ENCODE measurements at places on chromosomes 5 and 9. TPM values are rescaled to one million over a fixed set of nuclear protein-coding genes. Genes with fewer than 3 reads are reported as not detected.

IFNW1 gene
- not detected for total RNA-seq

ISCA1 gene
- total RNA-seq, result 22.1 TPM

CTXN3 gene
- not detected for total RNA-seq

UAP1L1 gene
- total RNA-seq, result 6.7 TPM

- H3K27ac ChIP-seq, result no peak overlapping the region
- no peaks in the 10 kb centered on the region for H3K27me3 ChIP-seq
- peaks cover 16% of the 10 kb centered on the region for H3K4me1 ChIP-seq
- no peak overlapping the region for H3K4me3 ChIP-seq
- no peak for DNase-seq
Observed at GRCh38 chr5:72840041-72840440, 23.6 kb downstream of the TNPO1 start.

DNA sequence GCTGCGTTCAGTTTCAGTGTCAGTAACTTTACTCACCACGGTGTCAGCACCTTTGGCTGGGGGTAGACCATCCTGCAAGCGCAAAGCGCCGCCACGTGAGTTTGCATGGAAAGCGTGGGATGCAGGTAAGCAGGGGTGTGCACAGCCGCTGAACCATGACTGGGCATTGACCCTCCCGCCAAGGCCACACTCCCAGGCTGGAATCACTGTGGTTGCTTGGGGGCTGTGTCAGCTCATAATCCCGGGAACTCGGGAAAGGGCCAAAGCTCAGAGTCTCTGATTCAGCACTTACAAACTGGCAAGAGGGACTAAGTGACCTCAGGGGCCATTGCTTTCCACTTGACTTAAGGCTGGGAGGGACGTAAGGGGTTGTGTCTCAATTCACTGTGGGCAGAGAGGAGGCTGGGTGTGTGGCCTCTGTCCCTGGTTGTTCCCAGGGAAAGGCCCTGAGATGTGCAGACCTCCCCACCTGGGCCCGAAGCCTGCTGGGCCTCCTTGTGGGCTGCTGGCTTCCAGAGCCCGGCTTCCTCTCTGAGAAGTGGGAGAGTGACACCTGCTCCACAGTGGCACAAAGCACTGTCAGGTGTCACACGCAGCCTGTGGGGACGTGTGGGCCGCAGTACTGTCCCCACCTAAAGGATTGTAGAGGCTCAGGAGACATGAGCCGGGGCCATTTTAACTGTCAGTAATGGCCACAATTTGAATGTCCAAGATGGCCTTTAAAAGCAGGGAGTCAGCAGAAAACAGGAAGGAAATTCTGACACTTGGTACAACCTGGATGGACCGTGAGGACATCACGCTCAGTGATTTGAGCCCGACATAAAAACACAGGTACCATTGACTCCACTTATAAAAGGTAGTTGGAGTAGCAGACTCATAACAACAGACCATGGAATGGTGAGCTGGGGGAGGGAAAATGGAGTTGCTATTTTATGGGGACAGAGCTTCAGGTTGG, 16.7 kb downstream of the ABO start:
- H3K4me1 ChIP-seq, result no peaks in the 10 kb centered on the region
- H3K27ac ChIP-seq, result no peak overlapping the region
- no peak overlapping the region for H3K4me3 ChIP-seq
- H3K27me3 ChIP-seq, result peaks cover 7% of the 10 kb centered on the region

DNA sequence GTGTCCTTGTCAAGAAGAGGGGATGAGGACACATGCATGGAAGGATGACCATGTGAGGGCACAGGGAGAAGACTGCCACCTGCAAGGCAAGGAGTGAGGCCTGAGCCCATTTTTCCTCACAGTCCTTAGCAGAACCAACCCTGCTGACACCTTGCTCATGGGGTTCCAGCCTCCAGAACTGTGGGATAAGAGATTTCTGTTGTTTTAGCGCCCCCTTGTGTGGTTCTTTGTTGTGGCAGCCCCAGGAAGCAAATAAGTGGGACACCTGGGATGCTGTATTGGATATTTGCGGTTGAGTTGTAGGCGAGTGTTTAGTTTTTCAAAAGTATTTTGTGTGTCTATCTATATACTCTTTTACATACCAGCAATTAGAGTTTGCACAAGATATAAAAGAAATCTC, 206.4 kb downstream of the NXNL2 start:
- H3K4me1 ChIP-seq, result no peaks in the 10 kb centered on the region
- peak; percentile 35 for DNase-seq
- no peak overlapping the region for H3K4me3 ChIP-seq
- H3K36me3 ChIP-seq, result no peaks in the 10 kb centered on the region

GRCh38 chr5:113053511-113053995, 77.0 kb downstream of the DCP2 start:
- no peak for DNase-seq
- H3K4me1 ChIP-seq, result peaks cover 23% of the 10 kb centered on the region
- no peak overlapping the region for H3K27ac ChIP-seq
- H3K27me3 ChIP-seq, result no peaks in the 10 kb centered on the region

GRCh38 chr5:160643616-160644240, 208.3 kb downstream of the ATP10B start:
- H3K4me3 ChIP-seq, result no peak overlapping the region
- peaks cover 7% of the 10 kb centered on the region for H3K27me3 ChIP-seq
- no peak for DNase-seq
- H3K27ac ChIP-seq, result no peak overlapping the region
- no peaks in the 10 kb centered on the region for H3K36me3 ChIP-seq

- H3K27ac ChIP-seq, result no peak overlapping the region
- no peaks in the 10 kb centered on the region for H3K36me3 ChIP-seq
- no peak overlapping the region for H3K4me3 ChIP-seq
Observed at GRCh38 chr5:75847561-75848021, 130.4 kb upstream of the POC5 start.

- H3K4me1 ChIP-seq, result peaks cover 29% of the 10 kb centered on the region
- no peak for DNase-seq
- H3K27ac ChIP-seq, result no peak overlapping the region
- no peak overlapping the region for H3K4me3 ChIP-seq
- no peaks in the 10 kb centered on the region for H3K36me3 ChIP-seq
- H3K27me3 ChIP-seq, result no peaks in the 10 kb centered on the region
Observed at GRCh38 chr5:142221091-142221860, 103.5 kb downstream of the SPRY4 start.

DNA sequence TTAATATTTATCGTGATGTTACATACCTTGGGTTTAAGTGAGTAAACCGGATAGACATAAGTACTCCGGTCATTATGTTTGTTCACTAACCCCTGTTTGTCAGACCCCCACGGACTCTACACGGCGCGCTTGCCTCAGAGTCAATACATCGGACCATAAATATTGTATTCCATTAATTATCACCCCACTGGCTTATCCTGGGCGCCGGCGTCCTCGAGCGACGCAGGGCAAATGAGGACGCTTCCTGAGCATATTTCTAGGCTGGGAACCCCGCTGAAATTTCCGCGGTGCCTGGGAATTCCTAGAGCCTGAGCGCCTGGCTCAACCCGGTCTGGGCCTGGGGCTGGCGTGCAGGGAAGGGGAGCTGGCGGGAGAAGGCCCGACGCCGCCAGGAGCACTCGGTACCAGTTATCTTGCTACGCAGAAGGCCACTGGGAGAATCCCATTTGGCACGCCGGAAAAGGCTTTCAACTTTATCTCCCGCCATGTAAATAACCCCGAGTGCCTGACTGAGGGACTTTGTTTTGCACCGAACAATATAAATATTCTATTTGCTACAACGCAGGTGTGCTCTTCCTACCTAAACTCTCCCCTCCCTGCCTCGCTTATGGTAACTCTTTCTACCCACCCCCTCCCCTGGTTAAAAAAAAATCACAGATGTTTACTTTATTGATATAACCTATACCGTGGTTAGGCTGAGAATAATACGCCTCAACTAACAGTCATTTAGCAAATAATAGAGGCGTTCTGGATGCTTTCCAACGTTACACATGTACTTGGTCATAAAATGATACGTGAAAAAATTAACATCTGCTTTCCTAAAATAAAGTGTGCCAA, 19.4 kb downstream of the NR2F1 start:
- peaks cover 3% of the 10 kb centered on the region for H3K36me3 ChIP-seq
- H3K27ac ChIP-seq, result no peak overlapping the region
- H3K4me1 ChIP-seq, result peaks cover 5% of the 10 kb centered on the region
- no peak overlapping the region for H3K4me3 ChIP-seq
- no peak for DNase-seq
- H3K27me3 ChIP-seq, result peaks cover 53% of the 10 kb centered on the region

DNA sequence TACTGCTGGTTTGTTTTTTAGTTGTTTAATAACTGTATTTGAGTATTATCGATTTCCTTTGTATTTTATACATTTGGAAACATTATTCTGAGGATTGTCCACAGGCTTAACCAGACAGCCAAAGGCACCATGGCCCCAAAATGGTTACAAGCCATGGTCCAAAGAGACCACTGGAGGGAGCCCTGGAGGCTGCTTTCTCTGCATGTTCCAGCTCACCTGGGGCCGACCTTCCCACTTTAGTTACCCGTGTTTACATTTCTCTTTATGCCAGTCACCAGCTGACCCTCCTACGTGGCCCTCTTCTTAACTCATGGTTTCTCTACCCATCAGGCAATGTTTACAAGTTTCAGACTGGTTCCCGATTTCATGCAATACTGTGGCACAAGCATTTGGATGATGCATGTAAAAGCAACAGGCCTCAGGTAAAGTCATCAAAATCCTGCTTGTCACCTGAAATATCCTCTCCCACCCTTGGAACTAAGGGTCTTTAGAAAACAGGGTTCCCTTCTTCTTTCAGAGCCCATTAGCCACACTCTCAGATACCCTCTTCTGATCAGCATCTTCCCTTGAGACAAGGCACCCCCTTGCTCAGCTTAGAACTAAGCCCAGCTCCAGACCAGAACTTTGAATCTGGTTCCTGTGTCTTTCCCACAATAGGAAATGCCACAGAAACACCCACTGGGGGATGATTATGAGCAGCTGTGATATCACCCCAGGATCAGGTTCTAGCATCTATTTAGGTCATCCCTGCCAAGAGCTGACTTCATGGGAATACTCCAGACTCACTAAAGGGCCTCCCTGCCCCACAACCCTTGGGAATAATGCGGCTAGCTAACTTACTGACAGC, 49.9 kb upstream of the GARNL3 start:
- H3K4me1 ChIP-seq, result peaks cover 4% of the 10 kb centered on the region
- peak; percentile 74 for DNase-seq
- no peaks in the 10 kb centered on the region for H3K27me3 ChIP-seq
- no peaks in the 10 kb centered on the region for H3K36me3 ChIP-seq

- DNase-seq, result no peak
- H3K36me3 ChIP-seq, result no peaks in the 10 kb centered on the region
- H3K27me3 ChIP-seq, result no peaks in the 10 kb centered on the region
- no peaks in the 10 kb centered on the region for H3K4me1 ChIP-seq
- H3K4me3 ChIP-seq, result no peak overlapping the region
Observed at GRCh38 chr5:133450286-133450685, 162.1 kb downstream of the FSTL4 start.

GRCh38 chr5:92703976-92704375, 877.0 kb downstream of the NR2F1-AS1 start:
- no peaks in the 10 kb centered on the region for H3K36me3 ChIP-seq
- no peaks in the 10 kb centered on the region for H3K4me1 ChIP-seq
- no peaks in the 10 kb centered on the region for H3K27me3 ChIP-seq
- no peak overlapping the region for H3K27ac ChIP-seq
- no peak for DNase-seq

DNA sequence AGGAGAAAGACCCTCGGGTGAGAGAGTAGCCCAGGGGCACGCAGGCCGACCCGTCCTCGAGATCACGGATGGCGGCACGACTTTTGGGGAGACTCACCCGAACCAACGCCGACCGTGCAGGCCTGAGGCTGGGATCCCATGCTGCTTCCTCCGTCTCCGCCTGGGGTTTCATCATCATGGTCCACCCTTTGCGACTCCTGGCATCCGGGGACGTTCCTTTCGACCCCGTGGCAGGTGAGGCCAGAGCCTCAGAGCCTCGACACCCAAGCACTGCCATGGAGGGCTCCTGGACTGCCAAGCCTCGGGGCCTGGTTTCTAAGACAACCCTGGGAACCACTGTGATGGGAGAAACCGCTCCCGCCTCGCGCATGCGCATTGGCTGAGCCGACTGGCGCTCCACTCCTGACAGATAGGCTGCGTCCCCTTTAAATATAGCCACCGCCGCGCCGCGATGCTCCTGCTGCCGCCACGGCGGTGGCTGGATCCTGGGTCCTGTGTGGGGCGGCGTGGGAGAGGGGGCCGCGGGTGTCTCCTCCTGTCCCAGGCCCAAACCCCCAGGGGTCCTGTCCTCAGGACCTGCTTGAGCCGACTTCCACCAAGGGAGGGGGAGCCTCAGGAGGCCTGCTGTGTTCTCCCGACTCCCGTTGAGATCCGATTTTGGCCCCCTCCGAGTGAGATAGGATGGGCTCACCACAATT, 481.6 kb downstream of the SPATA31A7 start:
- no peaks in the 10 kb centered on the region for H3K4me1 ChIP-seq
- no peak for DNase-seq
- H3K27ac ChIP-seq, result no peak overlapping the region

DNA sequence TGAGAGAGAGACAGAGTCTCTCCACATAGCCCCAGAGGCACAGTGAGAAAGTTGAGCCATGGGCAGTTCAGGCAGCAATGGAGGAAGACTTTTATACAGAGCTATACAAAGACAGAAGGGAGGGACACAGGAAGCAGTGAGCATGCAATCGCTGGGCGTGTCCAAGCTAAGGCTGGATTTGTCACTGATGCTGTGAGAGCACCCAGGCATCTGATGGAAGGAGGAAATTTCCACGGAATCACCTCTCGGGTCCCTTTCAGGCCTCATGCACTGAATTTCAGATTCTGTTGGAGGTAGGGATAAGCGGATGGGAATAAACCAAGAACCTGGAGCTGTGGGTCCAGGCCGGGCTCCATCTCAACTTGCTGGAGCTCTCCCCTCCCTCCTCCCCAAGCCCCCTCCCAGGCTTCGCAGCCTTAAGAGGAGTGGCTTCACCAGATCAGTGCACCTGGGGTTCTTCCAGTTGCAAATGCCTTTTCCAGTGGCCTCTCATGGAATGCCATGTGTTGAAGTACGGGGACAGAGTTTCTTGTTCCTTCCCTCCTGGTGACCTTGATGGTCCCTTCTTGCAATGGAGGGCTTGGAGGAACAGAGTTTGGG, 114.8 kb upstream of the ALDH1B1 start:
- peaks cover 14% of the 10 kb centered on the region for H3K4me1 ChIP-seq
- H3K36me3 ChIP-seq, result no peaks in the 10 kb centered on the region
- no peak overlapping the region for H3K4me3 ChIP-seq
- DNase-seq, result no peak

DNA sequence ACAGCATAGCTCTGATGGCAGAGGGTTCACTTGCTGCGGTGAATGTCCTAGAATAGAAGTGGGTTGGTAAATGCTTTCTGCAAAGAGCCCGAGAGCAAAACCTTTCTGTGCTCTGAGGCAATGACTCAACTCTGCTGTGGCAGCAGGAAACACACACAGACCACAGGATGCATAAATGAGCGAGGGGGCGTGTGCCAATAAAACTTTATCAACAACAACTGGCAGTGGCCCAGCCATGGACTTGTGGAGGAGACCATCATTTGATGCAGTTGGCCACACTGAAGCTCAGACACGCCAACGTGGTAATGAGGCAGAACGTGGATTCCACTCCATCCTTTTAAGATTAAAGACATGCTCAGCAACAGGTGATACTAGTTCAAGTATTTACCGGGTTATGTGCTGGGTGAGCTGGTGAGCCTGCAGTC, 6.8 kb downstream of the MRPL36 start:
- peaks cover 15% of the 10 kb centered on the region for H3K36me3 ChIP-seq
- H3K4me3 ChIP-seq, result peak overlapping the region; percentile 83
- peak overlapping the region; percentile 99 for H3K27ac ChIP-seq

GRCh38 chr9:32722704-32723103, 60.6 kb upstream of the TMEM215 start:
- peaks cover 2% of the 10 kb centered on the region for H3K27me3 ChIP-seq
- H3K4me1 ChIP-seq, result no peaks in the 10 kb centered on the region
- no peak overlapping the region for H3K27ac ChIP-seq
- no peak for DNase-seq

- peak overlapping the region; percentile 87 for H3K27ac ChIP-seq
- peaks cover 41% of the 10 kb centered on the region for H3K36me3 ChIP-seq
- no peak for DNase-seq
- H3K4me1 ChIP-seq, result peaks cover 52% of the 10 kb centered on the region
- H3K27me3 ChIP-seq, result no peaks in the 10 kb centered on the region
Observed at GRCh38 chr5:59037041-59037440, 454.2 kb downstream of the RAB3C start.
